PC-9 (cell line): ENCODE measurements at places on chromosomes 7 and 10. TPM values are rescaled to one million over a fixed set of nuclear protein-coding genes. Genes with fewer than 3 reads are reported as not detected.
A peak's percentile ranks its signal among the peaks of the same experiment; 100 is the strongest.

DNA sequence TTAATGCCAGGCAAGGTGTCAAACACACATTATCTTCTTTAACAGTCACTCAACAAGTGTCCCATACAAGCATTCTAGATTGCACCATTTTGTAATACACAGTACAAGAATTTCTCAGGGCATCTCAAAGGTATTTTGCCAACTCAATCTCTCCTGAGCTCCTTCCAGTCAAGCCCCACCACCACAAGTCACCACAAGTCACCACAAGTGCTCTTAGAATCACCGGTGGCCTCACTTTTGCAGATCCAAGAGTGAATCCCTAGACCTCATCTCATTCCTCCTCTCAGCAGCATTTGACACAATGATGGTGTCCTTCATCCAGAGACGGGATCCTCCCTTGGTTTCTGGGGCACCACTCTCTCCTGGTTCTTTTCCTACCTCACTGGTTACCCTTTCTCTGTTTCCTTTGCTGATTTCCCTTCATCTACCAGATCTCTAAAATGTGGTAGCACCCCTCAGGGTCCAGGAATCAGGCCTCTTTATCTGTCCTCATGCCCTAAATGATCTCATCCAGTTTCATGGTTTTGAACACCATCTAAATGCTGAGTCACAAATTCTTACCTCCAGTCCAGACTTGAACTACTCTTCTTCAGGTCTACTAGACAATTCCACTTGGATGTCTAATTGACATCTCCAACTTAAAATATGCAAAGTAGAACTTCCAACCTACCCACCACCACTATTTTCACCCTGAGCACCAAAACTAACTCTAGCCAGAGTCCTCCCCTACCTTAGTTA is 26.9 kb downstream of the VPS41 start:
- no peak overlapping the region for H3K4me3 ChIP-seq
- no peaks in the 10 kb centered on the region for H3K4me1 ChIP-seq
- H3K27ac ChIP-seq: no peak overlapping the region
- no peak for DNase-seq

- no peaks in the 10 kb centered on the region for H3K4me1 ChIP-seq
- DNase-seq: no peak
- no peak overlapping the region for H3K4me3 ChIP-seq
- H3K27me3 ChIP-seq: no peaks in the 10 kb centered on the region
These were observed 27.1 kb upstream of the TAS2R16 start for GRCh38 chr7:123022576-123022975.

Gene SPDYE2B
- not detected in 2 replicates for total RNA-seq

Gene AZGP1
- total RNA-seq: 0.70 TPM in 1 of 2 replicates, not detected in the other

DNA sequence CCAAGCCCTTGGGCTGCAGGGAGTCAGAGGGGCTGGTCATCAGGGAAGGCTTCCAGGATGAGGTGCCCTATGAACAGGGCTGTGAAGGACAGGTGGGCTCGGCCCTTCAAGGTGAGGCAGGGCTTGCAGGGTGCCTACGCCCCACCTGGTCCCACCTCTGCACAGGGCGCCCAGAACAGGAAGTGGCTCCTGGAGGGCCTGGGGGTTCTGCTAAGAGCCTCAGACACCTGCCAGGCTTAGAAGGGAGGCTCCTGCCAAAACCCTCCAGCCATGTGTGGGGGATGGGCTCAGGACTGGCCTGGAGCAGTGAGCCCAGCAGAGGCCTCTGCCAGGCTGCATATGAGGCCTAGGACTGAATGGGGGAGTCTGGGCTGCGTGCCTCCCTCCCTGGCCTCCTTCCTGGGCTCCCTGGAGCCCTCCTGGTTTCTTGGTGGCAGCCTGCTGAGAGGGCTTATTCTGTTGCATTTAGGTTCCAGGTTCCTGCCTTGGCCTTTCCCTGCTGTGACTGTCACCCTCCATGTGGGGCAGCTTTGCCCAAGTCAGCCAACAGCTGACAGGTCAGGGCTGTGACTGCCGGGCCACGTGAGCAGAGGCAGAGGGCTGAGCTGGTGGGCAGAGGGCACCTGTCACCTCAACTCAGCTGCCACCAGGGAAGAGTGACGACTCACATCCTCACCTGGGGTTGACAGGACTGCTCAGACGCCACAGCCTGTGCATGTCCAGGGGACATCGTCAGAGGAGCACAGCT is 45.2 kb upstream of the MSMB start:
- no peak for DNase-seq
- no peak overlapping the region for H3K27ac ChIP-seq
- H3K27me3 ChIP-seq: no peaks in the 10 kb centered on the region
- no peak overlapping the region for H3K4me3 ChIP-seq
- no peaks in the 10 kb centered on the region for H3K4me1 ChIP-seq

DNA sequence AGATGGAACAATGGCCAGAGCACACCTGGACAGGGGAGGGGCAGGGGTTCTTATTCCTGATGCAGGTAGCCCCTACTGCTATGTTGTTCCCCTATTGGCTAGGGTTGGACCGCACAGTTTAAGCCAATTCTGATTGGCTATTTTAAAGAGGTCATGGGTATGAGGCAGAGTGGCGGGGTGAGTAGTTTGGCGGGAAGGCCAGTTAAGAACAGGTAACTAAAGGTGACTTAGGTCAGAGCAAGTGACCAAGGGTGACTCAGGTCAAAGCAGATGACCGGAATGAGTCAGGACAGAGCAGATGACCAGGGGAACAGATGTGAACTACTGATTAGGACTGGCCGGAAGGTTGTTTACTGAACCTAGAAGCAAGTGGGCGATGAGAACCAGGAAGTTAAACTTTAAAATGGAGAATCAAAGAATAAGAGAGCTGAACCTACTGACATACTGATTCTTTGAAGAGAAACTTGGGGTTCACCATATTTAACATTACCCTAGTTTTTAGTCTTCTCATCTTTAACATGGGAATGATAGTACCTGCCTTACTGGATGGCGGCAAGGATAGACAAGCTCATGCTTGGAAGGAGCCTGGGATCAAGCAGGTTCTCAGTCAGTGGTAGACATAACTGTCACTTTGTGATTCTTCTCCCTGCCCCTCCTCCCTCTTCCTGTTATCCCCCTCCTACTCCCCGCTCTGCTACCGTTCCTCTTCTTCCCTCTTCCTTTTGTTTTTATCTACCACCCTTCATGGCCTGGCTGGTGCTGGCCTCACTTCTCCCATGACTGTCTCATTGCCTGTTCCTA is 55.0 kb downstream of the CCNY start:
- H3K36me3 ChIP-seq: 0 out of 2 replicates have a peak, but pooled peaks cover 7% of the 10 kb centered on the region
- no peak overlapping the region for H3K27ac ChIP-seq
- H3K4me1 ChIP-seq: peaks cover 4% of the 10 kb centered on the region; the same call in 1 of the 2 replicates
- no peak overlapping the region for H3K4me3 ChIP-seq

- no peak overlapping the region for H3K27ac ChIP-seq
- H3K27me3 ChIP-seq: no peaks in the 10 kb centered on the region
- no peak for DNase-seq
- peaks cover 50% of the 10 kb centered on the region for H3K36me3 ChIP-seq
These were observed 36.7 kb downstream of the GLCCI1 start for GRCh38 chr7:8005279-8005678.

Gene DIP2C
- 0.83 and 1.1 TPM in 2 replicates for total RNA-seq

Gene ACHE
- 0.28 and 0.35 TPM in 2 replicates for total RNA-seq

DNA sequence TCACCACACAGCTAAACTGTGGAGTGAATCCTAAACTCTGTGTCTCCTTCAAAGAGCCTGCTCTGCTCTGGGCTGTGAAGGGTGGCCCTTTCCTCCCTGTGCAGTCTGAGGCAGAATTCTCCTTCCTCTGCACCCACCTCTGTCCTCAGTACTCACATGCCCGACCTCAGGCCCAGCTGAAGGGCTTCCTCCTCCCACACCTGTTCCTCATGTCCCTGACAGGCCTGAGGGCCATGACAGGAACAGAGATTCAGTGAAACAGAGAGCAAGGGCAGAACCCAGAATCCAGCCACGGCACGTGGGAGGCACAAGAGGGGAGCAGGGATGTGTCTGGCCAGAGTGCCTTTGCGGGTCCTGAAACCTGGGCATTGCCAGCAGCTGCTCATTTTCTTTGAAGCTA is 13.9 kb downstream of the CREB3L2 start:
- H3K4me3 ChIP-seq: no peak overlapping the region
- no peaks in the 10 kb centered on the region for H3K4me1 ChIP-seq
- no peak overlapping the region for H3K27ac ChIP-seq
- peaks cover 6% of the 10 kb centered on the region; the same call in 1 of the 2 replicates for H3K36me3 ChIP-seq
- H3K27me3 ChIP-seq: no peaks in the 10 kb centered on the region
- no peak for DNase-seq

Gene ANKRD61
- total RNA-seq: 0.37 TPM in 1 of 2 replicates, not detected in the other

Gene OIT3
- 0.28 TPM in 1 of 2 replicates, not detected in the other for total RNA-seq

- H3K27me3 ChIP-seq: peaks cover 57% of the 10 kb centered on the region
- no peak for DNase-seq
- H3K27ac ChIP-seq: no peak overlapping the region
- no peak overlapping the region for H3K4me3 ChIP-seq
These were observed 199.3 kb downstream of the PLXNA4 start for GRCh38 chr7:132377015-132377414.

DNA sequence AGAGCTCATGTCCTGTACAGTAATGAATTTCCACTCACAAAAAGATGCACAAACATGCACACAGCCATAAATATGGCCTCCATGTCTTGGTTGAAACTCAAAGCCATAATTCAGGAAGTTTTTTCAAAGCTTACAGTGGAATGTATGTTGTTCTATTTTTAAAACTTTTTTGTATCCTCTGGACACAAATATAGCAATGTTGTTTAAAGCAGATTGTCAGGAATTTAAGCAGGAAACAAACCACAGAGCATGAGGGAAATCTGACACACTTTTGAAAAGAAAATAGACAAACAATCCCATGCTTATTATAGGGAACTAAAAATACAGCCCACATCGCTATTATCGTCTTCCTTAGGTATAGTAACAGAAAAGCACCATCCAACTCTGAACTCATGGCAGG is 21.5 kb downstream of the LRRN3 start:
- DNase-seq: no peak
- H3K4me1 ChIP-seq: peaks cover 9% of the 10 kb centered on the region
- no peaks in the 10 kb centered on the region for H3K27me3 ChIP-seq
- H3K4me3 ChIP-seq: no peak overlapping the region
- no peak overlapping the region for H3K27ac ChIP-seq
- H3K36me3 ChIP-seq: no peaks in the 10 kb centered on the region

Gene OR2A2
- total RNA-seq: not detected in 2 replicates

GRCh38 chr10:77964811-77965210 is 38.3 kb upstream of the DLG5 start:
- no peak overlapping the region for H3K4me3 ChIP-seq
- no peak for DNase-seq
- H3K27me3 ChIP-seq: no peaks in the 10 kb centered on the region
- no peak overlapping the region for H3K27ac ChIP-seq
- peaks cover 13% of the 10 kb centered on the region for H3K4me1 ChIP-seq

DNA sequence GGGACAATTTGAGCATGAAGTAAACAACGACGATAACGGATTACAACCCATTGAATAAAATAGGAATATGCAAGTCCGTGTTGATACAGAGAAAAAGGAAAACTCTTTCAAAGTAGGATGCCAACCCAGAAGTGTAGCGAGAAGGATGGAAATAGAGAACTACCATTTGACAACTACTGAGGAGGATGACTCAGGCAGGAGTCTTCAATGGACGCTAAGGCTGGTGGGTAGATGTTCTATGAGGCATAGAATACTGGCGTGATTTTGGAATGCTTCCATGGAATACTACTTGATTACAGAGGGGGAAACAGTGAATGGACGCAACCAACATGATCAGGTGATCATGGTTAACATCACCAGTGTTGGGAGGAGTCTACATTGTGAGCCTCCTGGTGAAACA is 828 bp upstream of the CFAP70 start:
- H3K27ac ChIP-seq: no peak overlapping the region
- H3K4me3 ChIP-seq: peak overlapping the region; percentile 61; the same call in 1 of the 2 replicates
- no peaks in the 10 kb centered on the region for H3K36me3 ChIP-seq
- no peaks in the 10 kb centered on the region for H3K27me3 ChIP-seq
- H3K4me1 ChIP-seq: peaks cover 5% of the 10 kb centered on the region; the same call in 1 of the 2 replicates
- no peak for DNase-seq

Gene ODAD2
- total RNA-seq: not detected in 2 replicates

DNA sequence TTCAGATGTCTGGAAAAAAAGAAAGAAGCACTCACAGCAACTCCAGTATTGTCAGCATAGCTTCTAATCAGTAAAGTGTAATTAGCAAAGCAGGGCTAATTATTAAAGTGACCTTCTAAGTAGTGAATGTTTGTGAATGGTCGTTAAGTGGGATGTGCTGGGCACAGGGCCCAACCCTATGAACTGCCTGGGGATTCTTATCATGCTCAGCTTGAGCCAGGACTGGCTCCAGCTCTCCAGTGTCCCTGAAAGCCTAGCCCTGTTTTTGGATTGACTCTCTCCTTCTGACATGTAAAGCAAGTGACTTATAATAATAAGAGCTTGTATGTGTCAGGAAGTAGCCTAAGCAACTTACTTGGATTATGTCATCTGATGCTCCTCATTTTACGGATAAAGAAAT is 9.5 kb upstream of the TBX20 start:
- no peak overlapping the region for H3K27ac ChIP-seq
- no peaks in the 10 kb centered on the region for H3K27me3 ChIP-seq
- no peak for DNase-seq

- H3K36me3 ChIP-seq: no peaks in the 10 kb centered on the region
- no peak overlapping the region for H3K4me3 ChIP-seq
- no peaks in the 10 kb centered on the region; the same call in 1 of the 2 replicates for H3K4me1 ChIP-seq
- H3K27me3 ChIP-seq: peaks cover 7% of the 10 kb centered on the region; the same call in 1 of the 2 replicates
- no peak for DNase-seq
These were observed 3.4 kb downstream of the GPR85 start for GRCh38 chr7:113083132-113083815.

GRCh38 chr7:51067258-51067657 is 249.4 kb downstream of the COBL start:
- H3K27me3 ChIP-seq: no peaks in the 10 kb centered on the region
- H3K36me3 ChIP-seq: no peaks in the 10 kb centered on the region
- peaks cover 10% of the 10 kb centered on the region; the same call in 1 of the 2 replicates for H3K4me1 ChIP-seq
- H3K27ac ChIP-seq: no peak overlapping the region
- DNase-seq: no peak

Gene EN2
- not detected in 2 replicates for total RNA-seq

Gene PPP1R3C
- total RNA-seq: 1.5 and 1.8 TPM in 2 replicates

Gene LRRN3
- not detected in 2 replicates for total RNA-seq

GRCh38 chr10:127889605-127890195 is 3.0 kb downstream of the CLRN3 start:
- no peak overlapping the region for H3K27ac ChIP-seq
- no peak for DNase-seq
- H3K27me3 ChIP-seq: no peaks in the 10 kb centered on the region
- no peaks in the 10 kb centered on the region for H3K4me1 ChIP-seq

DNA sequence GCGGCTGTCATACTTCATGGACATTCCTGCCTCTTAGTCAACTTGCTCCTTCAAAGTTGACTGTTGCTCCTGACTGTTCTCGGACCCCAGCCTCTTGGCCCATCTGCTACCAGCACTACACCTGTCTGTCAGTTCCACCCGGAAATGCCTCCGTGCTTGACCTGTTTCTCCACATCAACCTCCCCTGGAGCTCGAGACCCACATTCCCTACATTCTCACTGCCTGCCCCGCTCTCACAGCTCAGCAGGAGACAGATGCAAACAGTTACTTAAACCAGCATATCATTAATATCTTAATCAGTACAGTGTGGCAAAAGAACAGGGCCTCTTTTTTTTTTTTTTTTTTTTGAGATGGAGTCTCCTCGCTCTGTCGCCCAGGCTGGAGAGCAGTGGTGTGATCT is 174.3 kb downstream of the NRP1 start:
- no peak overlapping the region for H3K27ac ChIP-seq
- DNase-seq: no peak
- peaks cover 24% of the 10 kb centered on the region for H3K4me1 ChIP-seq
- H3K27me3 ChIP-seq: no peaks in the 10 kb centered on the region

Gene SORCS1
- total RNA-seq: not detected in 2 replicates
